ENCODE measurements at places on chromosomes 1 and 21.

DNA sequence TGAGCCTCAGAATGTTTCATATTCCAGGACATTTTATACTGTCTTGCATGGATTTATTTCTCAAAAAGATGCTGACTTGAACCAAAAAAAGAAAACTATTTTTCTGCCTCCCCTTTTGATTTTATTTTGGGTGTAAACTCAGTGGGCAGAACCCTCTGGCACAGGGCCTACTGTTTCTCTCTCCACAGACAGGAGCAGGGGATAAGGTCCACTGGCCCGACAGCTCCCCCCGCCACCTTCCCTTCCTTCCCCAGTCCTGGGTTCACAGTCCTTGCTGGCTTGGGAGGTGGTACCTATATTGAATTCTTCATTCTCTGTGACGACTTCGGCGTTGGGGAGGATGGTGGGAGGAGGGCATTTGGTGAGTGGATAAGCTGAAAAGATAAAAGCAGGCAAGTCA, 114.3 kb downstream of the ZSCAN20 start:
- DNase-seq: no peak

DNA sequence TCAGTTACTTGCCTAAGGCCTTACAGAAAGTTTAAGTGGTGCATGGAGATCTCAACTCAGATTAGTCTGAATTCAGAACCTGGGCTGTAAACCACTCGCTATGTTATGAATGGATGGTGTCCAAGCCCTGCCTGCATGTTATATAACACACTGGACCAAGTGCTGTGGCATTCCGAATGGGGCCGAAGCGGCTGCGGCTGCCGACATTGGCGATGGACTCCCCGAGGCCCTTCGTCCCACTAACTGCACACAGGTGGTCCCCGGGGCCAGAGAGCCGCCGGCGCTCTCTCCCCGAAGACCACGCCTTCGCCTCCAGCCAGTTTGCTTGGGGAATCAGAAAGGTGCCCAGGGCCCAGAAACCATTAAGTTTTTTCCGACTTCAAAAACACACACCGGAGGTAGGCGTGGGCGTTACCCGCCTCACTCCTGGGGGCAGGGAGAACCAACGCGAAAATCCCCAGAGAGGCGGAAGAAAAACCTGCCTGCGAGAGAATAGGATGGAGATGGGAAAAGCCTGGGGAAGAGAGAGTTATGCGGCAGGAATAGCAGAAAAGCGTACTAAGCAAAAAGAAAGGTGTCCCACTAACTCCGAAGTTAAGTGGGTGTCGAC, 579 bp upstream of the TENT5C start:
- no peak for DNase-seq

DNA sequence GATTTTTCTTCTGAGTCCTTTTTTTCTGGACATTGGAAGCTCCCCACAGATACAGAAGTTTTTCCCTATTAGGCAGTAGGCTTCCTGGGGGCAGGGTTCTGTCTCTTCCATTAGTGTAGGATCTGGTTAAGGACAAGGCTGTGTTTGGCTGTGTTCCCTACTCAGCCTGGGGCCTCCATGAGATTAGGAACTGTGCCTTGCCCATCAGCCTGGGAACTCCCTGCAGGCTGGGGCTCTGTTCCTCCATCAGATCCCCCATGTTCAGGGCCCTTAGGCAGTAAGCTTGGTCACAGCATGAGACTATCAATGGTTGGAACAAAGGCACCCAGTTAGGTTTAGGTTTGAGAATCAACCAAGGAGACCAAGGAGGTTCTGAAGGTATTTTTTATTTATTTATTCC, 22.7 kb downstream of the NAV1 start:
- DNase-seq: no peak

DNA sequence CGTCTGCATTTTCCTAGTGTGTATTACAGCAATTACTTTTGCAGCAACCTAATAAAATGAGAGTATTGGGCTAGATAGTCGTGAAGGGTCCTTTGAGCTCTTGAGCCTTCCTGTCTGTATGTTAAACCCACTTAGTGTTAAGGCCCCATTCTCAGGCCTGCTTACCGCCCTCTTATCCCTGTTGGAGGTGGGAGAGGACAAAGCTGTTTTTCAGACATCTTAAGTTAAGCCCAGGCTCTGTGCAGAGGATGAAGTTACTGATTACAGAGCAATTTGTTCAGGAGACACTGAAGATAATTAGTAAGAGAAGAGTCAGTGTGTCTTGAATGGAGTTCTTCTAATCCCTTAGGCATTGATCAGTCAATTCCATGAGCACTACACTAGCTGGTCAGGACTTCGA, 114.6 kb downstream of the UCK2 start:
- DNase-seq: no peak

DNA sequence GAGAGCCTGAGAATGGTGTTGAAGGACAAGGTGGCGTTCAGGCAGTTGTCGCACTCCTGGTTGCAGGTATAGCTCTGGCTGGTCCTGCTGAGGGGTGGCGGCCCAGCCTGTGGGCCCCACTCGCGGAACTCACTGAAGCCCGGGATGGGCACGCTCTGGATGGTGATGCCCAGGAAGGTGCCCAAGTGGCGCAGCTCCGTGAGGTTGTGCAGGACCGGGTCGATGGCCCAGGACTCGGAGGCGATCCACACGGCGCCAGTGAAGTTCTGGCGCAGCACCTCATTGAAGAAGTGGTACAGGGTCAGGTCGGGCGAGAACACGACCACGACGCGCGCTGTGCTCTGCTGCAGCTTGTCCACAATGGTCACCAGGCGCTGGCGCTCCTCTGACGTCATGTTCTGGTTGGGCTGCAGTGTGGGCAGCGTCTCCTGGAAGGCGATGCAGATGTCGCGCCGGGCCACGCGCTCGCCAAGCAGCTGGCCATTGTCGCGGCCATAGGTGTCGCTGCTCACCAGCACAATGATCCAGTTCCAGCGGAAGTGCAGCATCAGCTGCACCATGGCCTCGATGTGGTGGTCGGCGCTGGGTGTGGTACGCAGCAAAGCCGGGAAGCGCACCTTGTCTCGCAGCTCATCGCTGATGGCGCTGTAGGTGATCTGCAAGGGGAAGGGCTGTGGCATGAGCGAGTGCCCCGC, 5.0 kb downstream of the TAS1R2 start:
- no peak for DNase-seq

DNA sequence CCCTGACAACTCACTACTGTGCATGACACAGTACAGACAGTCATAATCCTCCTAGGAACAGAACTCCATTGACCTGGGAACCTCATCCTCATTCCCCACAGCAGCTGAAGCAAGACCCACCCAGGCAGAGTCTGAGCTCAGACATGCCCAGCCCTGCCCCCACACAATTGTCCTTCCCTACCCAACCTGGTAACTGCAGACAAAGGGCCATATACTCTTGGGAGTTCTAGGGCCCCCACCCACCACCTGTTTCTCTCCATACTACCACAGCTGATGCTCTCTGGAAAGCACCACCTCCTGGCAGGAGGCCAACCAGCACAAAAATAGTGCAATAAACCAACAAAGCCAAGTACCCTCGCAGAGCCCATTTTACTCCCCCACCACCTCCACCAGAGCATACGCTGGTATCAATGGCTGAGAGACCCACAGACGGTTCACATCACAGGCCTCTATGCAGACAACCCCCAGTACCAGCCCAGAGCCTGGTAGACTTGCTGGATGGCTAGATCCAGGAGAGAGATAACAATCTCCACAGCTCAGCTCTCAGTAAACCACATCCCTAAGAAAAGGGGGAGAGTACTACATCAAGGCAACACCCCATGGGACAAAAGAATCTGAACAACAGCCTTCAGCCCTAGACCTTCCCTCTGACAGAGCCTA, 159.7 kb upstream of the CXADR start:
- peak; percentile 24 for DNase-seq

- DNase-seq: peak; percentile 80
Observed at GRCh38 chr1:53182111-53182593, 14.5 kb upstream of the CPT2 start.

DNA sequence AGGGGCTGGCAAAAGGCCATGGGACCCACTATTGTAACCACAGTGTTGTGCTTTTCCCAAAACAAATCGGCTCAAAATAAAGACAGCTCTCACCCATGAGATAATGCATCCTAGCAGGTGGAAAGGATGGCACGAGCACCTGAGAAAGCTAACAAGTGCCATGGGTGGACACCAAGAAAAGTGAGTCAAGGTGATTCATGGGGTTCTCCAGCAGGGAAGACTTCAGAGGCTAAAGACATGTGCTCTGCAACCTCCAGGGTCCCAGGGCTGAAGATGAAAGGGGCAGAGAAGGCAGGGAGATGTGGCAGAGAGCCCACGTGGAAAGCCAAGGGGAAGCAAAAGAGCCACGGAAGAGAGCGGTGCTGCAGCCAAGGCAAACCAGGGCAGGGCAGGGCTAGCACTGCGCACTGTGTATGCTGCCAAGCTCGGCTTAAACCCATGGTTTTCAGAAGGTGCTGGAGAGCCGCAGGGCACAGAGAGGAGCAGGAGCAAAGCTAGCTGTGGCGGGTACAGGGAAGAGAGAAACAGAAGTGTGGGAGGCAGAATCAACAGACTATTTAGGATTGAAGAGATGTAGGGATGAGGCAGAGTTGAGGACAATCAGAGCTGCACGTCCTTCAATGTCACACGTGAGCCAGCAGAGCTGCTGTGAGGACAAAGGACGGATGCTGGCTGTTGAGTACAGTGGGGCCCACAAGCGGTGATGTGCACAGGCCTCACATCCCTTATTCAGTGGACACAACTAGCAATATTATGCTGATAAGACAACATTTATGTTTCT, 41.8 kb upstream of the C1orf198 start:
- DNase-seq: no peak

GRCh38 chr1:24222793-24223192, 35.7 kb upstream of the IFNLR1 start:
- no peak for DNase-seq

GRCh38 chr1:6967431-6968111, 182.3 kb downstream of the CAMTA1 start:
- DNase-seq: no peak

DNA sequence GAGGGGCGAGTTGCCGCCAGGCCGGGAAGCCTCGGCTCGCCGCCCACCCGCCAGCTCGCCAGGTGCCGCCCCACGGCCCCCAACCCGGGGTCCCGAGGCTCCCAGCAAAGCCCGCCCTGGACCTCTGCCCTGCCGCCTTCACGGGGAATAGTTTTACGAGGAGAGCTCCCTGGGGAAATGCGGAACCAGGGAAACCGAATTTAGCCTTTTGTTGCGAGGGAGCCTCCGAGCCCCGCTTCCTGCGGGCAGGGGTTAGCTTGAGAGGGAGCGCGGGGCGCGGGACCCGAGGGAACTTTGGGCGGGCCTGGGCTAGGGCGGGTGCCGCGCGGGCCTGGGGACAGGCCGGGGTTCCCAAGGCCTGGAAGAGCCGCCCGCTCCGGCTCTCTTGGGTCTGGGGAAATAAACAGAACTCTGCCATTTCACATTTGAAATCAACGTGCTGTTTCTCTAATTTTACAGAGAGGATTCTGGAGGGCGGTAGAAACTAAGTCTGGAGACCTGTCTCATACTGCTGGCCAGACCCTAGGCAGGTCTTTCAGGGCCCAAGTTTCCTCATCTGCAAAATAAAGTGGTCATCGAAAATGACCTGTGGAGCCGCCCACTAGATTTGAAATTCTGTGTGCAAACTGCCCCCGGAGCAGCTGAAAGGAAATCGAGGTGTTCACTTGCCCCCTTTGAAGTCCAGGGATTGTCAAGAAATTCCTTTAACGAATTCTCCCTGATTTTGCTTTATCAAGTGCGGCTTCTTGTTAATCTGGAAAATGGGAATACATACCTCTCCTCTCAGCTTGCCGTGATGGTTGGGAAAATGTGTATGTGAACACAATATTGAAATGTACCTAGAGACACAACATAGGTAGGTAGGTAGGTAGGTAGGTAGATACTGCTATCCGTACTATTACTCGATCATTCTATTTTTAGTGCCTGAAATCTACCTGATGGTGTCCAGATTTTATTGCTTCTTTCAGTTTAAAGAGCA, 749 bp upstream of the GLUL start:
- DNase-seq: no peak

DNA sequence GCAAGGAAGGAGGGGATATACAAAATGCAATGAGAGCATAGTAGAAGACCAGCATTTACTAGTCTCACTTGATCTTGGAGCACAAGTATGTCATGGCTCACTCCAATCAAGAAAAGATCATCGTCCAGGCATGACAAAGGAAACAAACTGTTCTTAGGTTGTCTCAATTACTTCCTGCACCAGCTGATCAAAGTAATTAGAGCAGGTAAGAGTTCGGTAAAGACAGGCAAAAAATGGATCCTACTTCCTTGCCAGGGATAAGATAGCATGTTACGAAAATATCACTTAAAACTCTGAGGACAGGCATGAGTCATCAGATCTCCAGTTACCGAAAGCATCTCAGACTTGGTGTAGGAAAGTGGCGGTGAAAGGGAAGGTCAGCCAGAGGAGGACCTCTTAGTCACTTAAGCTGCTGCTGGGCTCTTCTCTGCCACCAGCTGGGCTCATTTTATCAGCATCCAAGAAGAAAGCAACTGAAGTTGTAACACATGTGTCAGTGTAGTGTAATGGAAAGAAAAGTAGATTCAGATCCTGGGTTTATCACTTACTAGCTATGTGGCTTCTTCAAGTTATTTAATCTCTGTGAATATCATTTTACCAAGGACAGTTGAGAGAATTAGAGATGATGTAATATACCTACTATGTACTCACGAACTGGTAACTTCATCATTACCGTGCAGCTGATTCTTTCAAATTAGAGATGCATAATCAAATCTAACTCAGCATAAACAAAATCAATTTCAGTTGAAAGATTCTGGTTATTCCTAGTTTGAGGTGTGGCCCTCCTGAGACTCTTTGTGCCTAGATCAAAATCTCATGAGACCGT, 46.8 kb downstream of the XCL1 start:
- no peak for DNase-seq

DNA sequence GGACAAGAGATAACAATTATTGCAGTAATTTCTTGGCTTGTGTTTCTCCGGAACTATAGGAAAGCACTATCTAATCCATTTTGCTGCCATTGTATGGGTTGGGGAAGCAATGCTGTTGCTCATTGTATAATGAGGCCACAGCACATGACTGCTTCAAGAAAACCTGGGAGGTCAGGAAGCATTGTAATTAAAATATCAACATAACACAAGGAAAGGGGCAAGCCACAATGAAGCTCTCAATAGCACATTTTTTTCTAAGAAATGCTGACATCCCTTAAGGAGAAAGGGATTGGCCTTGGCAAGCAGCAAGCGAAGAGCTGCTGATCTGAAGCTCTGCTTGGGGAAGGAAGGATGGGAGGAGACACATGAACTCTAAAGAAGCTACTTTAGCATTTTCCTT, 44.0 kb downstream of the PLPP3 start:
- no peak for DNase-seq

DNA sequence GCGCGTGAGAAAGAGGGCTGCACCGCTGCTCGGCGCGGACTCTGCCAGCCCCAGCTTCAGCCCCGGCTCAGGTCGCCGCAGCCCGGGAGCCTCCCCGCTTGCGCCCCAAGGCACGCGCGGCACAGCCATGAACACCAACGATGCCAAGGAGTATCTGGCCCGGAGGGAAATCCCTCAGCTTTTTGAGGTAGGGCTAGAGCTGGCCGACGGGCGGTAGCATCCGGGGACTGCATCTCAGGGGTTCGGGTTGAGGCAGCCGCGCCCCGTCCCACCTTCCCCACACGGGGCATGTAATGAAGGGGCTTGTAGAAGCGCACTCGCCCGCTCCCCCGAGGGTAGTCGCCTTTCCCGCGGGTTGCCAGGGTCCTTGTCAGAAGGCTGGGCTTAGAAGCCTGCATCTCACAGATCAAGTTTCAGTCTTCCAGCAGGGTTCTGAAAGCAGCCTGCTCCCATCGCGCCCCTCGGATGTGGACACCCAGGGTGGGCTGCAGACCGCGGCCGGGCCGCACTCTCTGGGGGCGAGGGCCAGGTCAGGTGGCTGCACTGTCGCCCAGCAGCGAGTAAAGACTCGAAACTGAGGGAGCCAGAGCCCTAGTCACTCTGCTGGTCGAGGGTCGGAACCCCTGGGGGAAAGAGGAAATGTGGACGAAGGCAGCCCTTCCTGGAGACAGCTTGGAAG, 507 bp downstream of the AK5 start:
- DNase-seq: no peak

Data from right hindlimb (tissue), 1 donor.